ENCODE measurements at places on chromosomes 12 and 14.
A peak's percentile ranks its signal among the peaks of the same experiment; 100 is the strongest.

DNA sequence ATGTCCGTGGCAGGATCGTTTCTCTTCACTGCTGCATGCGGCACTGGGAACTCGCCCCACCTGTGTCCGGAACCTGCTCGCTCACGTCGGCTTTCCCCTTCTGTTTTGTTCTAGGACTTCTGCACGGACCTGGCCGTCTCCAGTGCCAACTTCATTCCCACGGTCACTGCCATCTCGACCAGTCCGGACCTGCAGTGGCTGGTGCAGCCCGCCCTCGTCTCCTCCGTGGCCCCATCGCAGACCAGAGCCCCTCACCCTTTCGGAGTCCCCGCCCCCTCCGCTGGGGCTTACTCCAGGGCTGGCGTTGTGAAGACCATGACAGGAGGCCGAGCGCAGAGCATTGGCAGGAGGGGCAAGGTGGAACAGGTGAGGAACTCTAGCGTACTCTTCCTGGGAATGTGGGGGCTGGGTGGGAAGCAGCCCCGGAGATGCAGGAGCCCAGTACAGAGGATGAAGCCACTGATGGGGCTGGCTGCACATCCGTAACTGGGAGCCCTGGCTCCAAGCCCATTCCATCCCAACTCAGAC is 1.2 kb downstream of the FOS start:
- DNase-seq: no peak

DNA sequence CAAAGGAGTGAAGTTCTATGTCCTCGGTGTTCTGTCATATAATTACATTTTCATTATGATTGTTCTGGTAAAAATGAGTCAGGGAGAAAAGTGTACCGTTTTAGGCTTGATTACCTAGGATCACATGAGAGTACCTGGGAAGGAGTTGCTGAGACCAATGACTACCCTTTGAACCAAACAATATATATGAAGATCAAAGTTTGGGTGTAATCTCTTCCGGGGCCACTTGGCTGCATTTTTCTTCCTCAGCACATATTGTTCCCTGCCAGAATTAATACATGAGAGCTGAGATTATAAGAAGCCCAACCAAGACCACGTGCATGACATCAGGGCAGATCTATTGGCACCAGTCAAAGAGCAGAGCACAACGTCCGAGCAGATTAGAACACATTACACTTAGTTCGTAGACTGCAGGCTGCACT is 41.1 kb upstream of the DHRS7 start:
- DNase-seq: no peak

DNA sequence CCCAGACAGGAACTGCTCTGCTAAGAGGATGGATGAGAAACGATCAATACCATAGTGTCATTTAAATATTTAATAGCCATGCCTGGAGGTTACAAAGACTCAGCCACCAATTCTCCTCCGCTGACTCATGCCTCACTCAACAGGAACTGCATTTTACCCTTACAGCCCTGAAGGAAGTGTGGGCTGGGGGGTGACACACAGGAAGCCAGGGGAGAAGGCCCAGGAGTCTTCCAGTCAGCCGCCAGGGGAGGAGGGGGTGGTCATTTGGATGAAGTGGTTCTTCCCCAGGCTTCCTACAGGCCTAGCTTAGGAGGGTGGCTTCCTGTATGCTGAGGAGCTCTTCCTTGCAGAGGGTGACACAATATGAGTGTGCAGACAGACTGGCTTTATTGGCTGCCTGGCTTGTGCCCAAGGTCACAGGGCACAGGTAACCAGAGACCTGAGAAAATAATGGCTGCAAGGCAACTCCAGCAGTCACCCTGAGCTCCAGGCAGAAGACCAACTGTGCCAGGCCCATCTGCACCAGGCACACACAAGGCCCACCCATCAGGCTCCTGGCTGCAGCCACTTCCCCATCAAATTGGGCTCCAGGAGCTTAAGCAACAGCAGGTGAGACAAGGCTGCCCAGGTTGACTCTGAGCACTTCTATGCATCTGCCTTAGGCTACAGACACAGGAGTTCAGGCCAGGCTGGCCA is 30.6 kb upstream of the RPLP0 start:
- DNase-seq: peak; percentile 73

DNA sequence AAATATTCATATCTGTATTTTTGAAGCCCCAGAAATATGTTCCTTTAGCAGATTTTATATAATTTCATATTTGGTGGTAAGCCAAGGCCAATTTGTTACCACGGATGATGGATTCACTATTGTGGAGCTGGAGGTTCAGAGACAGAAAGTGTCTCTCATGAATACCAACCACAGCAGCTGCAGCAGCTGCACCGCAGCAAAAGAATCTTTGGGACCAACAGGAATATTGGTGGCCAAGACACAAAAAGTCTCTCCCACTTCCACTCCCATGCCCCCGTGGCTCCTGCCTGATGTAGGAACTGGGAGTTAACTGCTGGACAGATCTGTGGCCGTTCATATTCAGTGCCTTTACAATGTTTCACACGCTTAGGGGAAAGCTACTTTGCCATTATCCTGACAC is 155.3 kb downstream of the ADAMTS20 start:
- DNase-seq: no peak

DNA sequence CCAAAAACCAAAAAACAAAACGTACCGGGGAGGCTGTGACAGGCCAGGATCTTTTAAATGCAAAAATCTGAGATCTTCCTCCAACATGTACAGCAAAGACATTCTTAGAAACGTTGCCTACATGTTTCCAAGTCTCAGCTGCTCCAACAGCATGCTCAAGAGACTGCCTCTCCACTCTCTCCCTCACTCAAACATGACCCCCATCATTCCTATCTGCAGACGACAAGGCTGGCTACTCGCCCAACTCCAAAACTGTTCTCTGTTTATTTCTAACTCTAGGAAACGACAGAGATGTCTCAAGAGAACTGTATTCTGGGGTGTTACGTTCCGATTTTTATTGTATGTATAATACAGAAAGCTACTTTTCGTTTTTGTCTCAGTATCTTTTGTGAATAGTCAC is 57.5 kb upstream of the TMCC3 start:
- DNase-seq: no peak

DNA sequence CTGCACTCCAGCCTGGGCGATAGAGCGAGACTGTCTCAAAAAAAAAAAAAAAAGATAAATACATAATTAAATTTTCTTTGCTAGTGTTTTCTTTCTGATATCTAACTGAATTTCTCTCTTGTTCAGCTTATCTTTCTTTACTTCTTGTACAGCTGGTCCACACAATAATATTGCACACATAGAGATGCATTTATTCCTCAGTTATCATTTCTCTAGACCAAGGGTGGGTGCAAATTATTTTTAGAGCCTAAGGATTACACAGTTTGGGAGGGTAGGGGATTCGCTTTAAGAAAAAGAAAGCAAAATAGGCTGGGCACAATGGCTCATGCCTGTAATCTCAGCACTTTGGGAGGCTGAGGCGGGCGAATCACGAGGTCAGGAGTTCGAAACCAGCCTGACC is 17.9 kb downstream of the A2ML1 start:
- no peak for DNase-seq

GRCh38 chr14:57617510-57617909 is 123.9 kb upstream of the CCDC198 start:
- DNase-seq: no peak

- peak; percentile 9 for DNase-seq
Observed at GRCh38 chr12:62006076-62006732, 254.0 kb upstream of the USP15 start.

- DNase-seq: peak; percentile 81
Observed at GRCh38 chr14:89330236-89331002, 86.6 kb downstream of the FOXN3 start.

- DNase-seq: no peak
Observed at GRCh38 chr14:19729763-19730162, 13.6 kb upstream of the OR4Q3 start.

DNA sequence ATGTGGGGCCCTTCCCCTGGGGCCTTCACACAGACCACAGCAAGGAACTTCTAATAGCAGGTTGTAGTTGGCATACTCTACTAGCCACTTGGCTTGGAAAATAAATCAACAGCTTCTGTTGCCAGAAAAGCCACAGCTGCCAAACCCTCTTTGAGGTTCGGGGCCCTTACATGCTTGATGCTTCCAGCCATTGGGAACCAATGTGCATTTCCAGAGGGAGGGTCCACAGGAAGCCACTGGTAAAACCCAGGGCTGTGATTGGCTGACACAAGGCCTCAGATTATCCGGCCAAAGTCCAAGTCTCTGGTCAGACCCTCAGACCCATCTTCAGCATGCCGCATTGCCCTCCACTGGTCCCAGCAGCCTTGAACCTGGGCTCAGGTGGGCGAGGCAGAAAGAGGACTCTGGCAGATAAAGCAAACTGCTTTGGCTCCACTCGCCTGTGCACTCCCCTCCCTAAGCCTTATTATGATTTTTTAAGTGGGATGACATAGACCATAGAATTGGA is 214.4 kb downstream of the BCL11B start:
- DNase-seq: no peak

- no peak for DNase-seq
Observed at GRCh38 chr12:20368651-20369304, 441 bp downstream of the PDE3A start.

GRCh38 chr14:71638523-71639196 is 293.6 kb upstream of the RGS6 start:
- DNase-seq: no peak

DNA sequence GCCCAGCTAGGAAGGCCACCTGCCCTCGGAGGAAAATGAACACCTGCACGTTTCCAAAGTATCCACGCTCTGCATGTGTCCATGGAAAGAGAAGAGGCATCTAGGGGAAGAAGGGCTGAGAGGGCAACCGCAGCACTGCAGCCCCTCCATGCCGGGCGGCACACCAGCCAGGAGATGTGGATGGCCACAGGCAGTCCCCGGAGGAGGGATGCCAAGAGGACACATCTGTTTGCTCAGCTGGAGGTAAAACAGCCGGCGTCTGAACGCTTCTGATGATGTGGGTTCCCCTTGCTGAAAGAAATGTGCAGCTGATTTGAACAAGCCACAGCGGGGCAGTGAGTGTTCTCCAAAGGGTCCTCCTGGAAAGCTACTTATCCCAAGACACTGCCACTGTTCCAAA is 34.0 kb downstream of the CHGA start:
- no peak for DNase-seq

DNA sequence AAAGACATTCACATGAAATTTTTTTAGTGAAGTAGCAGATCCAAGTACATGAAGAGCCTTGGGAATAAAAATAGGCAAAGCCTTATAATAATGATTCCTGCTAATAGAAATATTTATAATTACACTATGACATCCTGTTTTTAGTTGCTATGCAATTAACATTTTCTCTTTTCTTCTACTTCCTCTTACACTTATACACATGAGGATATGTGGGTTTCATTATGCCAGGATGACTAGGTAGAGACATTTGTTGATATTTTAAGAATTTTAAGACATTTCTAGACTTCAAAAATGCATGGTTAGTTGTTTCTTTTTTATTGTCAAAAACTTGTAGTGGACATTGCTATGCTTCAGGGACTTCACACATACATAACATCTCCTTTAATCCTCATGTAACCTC is 326.8 kb downstream of the SYT1 start:
- no peak for DNase-seq

- DNase-seq: no peak
Observed at GRCh38 chr12:29025937-29026336, 123.1 kb upstream of the FAR2 start.

DNA sequence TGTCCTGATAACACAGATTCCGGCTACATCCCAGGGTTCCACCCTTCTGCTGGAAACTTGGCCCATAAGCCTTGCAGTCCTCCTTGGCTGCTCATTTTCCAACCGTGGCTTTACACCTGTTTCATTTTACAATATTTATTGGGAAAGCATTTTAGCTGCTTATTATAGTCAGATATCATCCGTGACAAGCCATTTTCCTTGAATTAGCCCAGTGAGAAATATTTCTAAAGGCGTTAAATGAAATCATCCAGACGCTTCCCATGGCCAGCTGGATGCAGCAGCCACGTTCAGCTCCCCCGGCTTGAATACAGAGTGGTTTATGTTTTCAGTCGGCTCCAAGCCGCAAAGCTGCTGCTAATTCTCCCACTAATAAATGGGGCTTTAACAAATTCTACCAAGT is 245.0 kb upstream of the PELI2 start:
- DNase-seq: no peak

GRCh38 chr14:24806061-24806678 is 172.2 kb upstream of the GZMB start:
- peak; percentile 34 for DNase-seq

DNA sequence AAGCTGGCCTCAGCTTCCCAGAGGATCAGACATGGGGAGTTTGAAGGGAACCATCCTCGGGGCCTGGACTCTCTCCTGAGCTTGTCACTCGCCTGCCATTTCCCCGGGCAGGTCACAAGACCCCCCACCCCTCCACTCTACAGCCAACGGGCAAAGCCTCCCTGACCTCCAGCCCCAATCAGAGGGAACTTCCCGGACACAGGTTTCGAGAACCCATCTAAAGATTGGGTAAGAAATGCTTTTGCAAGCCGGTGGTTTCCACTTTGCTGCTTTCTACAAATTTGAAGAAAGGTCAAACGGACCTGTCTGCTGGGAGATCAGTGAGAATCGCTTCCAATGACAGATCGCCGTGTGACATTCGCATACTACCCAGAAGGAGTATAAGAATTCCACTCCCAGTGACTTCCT is 89.6 kb downstream of the SCARB1 start:
- DNase-seq: no peak

DNA sequence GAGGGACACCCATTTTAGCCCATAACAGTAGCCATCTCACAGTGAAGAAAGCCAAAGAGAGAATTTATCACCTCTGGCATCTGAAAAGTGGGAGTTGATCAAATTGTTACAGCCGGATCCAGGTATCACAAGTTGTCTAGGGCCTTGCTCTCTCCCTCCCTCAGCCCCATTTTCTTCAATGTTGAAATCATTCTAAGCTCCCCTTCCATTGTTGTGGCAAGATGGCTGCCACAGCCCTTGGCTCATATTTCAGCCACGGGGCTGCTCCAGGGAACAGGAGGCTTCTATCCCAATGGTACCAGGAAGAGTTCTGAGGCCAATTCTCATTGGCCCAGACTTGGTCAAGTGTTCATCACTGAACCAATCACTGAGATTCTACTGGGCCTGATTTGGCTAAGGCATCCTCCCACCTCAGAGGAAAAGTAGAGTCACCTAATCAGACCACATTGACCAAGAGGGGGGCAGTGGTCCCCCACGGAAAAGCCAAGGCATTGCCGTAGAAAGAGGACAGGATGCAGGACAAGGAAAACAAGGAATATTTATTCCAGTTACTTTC is 106.2 kb downstream of the GPATCH2L start:
- no peak for DNase-seq

GRCh38 chr14:68627868-68628604 is 164.8 kb downstream of the ZFP36L1 start:
- no peak for DNase-seq

DNA sequence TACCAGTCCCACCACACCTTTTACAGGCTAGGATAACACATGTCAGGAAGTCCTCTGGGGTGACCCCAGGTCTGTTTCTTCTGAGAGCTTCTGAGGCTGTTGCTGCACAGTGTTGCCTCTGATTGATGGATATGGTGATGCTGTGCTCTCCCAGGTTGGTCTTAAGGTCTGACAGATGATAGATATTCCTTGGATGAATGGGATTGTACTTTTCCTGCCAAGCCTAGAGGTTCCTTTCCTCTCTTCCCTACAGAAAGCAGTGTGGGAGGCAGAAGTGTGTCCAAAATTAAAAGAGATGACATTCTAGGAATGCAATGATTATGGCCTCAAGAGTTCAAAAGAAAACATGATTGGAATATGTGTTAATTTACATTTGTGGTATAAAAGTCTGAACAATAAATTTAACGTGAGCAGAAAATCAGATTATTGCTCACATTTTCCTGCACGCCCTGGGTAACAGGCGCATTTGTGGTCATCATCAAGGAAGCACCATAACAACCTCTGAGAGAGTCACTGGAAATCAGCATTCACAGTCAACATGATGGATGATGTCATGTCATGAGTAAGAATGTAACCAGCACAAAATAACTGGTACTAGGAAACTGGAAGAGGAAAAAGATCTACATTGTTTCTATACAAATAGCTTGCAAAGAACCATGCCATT is 73.7 kb downstream of the BBS10 start:
- DNase-seq: peak; percentile 74
